ENCODE measurements at places on chromosomes 4 and X.

- DNase-seq, result no peak
Measured at GRCh38 chrX:143664302-143664701, 28.4 kb upstream of the SLITRK4 start.

DNA sequence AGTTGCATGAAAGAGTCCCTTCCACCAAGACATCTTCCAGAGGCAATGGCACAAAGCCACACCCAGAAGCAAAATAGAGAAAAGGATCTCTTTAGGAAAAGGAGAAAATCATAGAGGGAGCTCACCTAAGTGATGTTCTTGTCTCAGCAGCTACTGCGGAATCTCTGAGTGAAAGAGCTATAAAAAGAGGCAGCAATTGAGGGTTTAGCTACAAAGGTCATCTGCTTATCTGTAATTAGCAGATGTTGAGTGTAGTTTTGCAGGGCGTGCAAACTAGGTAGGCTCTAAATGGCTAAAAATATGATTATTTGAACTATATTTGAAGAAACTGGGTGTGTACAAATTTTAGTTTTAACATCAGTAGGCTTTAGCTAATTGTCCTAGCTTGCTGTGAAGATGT is 276.0 kb downstream of the HS3ST1 start:
- DNase-seq, result no peak

DNA sequence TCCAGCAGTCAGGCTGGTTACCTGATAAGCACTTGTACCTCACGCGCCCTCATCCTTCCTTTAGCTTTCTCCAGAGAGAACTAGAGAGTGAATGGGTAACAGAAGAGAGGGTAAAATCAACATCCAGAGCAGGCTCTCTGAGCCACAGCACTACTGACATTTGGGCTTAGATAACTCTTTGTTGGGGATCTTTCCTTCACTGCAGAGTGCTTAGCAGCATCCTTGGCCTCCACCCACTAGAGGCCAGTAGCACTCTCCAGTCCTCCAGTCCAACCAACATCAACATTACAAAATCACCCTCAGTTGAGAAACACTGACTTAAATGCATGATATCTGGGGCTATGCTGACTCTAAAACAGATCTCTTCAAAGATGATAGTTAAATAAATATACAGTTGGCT is 220.7 kb downstream of the TACR3 start:
- DNase-seq, result no peak

- no peak for DNase-seq
Measured at GRCh38 chr4:183808097-183808456, 97.0 kb upstream of the STOX2 start.

GRCh38 chr4:188841523-188841922 is 702.3 kb downstream of the TRIML1 start:
- DNase-seq, result no peak

DNA sequence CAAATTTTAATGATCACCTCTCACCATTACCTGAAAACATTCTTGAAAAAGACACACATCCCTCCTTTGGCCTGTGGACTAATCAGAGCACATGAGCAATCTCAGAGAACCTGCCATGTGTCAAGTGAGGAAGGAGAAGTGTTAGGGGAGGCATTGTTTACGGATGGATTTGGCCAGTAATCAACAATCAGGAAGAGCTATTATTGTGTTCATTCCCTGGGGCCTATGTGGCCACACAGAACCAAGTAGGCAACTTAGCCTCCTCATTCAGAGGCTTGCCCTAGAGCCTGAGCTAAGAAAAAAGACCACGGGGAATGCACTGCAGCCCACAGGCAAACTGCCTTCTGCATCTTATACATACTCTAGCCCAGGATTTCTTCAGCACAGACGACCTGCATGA is 40.6 kb upstream of the DOCK11 start:
- DNase-seq, result no peak

- DNase-seq, result no peak
Measured at GRCh38 chrX:3659761-3660160, 53.7 kb downstream of the PRKX start.

DNA sequence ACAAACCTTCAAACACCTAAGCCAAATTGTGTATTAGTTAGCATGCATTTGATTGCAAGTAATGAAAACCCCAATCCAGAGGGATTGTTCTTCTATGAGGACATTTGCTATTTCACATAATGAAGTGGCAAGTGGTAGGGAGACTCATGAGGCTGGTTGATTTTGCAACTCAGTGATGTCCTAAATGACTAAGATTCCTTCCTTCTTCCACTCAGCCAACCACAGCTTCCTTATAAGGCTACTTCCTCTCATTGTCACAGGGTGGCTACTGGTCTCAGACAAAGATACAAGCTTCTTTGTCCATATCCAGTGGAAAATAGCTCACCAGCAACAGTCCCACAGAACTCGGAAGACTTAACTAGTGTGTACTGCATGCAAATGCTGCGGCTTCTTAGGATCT is 5.3 kb upstream of the OTC start:
- DNase-seq, result no peak

DNA sequence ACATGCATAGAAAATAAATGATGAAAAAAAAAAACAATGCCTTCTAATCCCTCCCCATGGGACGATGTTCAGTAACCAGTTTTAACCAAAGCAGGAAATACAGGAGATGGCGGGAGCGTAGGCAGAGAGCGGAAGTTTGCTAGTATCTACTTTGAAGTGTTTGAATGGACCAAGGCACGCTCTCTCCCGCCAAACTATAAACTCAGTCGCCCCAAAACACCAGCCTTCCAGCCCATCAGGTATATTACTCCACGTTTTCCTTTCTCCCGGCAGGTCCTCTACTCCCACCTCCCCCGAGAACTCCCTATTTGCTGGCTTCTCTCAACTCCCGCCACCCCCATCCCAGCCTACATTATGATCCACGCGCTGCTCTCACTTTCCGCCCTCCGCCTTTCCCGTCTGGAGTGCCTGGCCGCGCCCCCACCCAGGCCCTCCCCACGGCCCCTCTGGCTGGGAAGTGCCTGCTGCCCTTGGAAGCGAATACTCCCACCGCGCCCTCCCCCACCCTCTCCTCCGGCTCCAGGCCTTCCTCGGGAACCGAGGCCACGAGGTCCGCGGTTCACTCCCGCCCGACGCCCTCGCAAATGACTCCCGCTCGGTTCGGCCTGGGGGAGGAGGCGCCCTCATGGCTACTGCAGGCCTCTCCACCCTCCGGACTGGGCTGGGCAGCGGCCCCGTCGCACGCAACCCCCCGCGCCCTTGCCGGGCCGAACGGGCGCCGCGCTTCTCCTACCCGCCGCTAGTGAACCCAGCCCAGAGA is 723 bp downstream of the DHX15 start:
- DNase-seq, result no peak

- DNase-seq, result no peak
Measured at GRCh38 chr4:77710059-77710458, 104.4 kb downstream of the CXCL13 start.

DNA sequence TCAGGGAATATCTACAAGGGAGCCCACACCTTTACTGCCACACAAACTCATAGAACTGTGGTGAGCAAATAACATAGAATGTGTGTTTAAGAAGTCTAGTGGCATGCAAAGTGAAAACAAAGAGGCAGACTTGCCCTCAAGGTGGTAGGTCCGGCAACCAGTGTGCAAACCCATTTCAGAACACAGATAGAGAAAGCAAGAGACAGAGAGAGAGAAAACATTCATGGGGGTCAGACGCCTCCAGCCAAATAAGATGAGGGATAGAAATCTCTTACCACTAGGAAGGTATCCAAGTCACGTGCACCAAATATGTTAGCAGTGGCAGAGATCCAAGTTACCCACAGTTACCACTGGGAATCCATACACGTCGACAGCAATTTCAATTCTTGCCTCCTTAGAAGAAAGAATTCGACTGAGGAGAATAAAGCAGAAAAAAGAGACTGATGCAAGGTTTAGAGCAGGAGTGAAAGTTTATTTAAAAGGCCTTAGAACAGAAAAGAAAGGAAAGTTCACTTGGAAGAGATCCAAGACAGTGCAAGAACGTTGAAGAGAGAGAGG is 252.8 kb downstream of the NAP1L3 start:
- no peak for DNase-seq

DNA sequence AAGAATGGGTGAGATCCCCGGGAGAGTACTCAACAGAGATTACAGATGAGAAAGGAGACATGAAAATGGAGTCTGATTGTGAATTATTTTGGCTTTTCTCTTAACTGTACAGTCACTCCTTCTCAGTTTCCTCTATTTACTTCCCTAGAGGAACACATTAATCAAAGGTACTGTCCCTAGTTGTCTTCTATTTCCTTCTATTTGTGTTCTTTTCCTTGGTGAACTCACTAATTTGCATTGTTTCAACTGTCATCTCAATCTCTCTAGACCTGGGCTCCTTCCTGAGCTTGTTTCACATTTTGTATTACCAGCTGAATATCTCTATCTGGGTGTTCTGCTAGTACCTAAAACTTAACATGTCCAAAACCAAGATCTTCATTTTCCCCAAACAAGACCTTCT is 59.8 kb downstream of the ABCB7 start:
- DNase-seq, result no peak

DNA sequence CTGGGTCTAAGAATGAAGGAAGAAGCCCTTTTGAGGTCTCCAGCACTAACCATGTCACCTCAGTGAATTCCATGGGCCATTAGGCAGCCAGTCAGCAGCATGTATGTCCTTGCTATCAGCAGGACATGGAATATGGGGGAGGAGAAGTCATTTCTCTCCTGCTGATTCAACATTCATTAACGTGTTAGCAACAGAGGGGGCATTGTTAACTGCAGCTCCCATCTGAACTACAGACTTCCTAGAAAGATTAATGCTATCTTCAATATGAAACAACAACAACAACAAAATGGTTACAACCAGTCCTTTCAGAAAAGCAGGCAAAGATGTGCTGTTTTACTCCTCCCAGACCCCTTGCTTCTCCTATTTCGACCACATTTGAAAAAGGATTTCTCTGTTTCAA is 120.4 kb upstream of the SLC34A2 start:
- DNase-seq, result no peak

DNA sequence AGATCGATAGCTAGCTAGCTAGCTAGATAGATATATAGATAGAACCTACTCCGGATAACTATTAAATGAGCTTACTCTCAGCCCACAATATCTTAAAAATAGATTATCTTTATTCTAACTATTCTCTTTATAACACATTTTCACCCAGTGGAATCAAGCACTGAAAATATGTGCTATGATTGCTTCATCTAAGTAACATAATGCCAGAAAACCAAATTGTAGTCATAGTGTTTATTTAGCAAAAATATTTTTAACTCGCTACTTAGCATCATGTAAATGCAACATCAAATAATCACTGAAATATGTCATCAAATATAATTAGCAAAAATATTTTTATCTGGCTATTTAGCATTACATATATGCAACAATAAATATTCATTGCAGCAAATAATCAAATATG is 1.5 kb downstream of the TMEM156 start:
- DNase-seq, result no peak

- no peak for DNase-seq
Measured at GRCh38 chr4:110245577-110245976, 47.2 kb upstream of the ELOVL6 start.

- no peak for DNase-seq
Measured at GRCh38 chr4:89158884-89159503, 47.7 kb downstream of the TIGD2 start.

GRCh38 chr4:55635741-55636655 is at the start of gene NMU:
NMU (minus strand) TSS chr4:55636298; CDS start chr4:55636192, 106 bp downstream.
- DNase-seq, result no peak

DNA sequence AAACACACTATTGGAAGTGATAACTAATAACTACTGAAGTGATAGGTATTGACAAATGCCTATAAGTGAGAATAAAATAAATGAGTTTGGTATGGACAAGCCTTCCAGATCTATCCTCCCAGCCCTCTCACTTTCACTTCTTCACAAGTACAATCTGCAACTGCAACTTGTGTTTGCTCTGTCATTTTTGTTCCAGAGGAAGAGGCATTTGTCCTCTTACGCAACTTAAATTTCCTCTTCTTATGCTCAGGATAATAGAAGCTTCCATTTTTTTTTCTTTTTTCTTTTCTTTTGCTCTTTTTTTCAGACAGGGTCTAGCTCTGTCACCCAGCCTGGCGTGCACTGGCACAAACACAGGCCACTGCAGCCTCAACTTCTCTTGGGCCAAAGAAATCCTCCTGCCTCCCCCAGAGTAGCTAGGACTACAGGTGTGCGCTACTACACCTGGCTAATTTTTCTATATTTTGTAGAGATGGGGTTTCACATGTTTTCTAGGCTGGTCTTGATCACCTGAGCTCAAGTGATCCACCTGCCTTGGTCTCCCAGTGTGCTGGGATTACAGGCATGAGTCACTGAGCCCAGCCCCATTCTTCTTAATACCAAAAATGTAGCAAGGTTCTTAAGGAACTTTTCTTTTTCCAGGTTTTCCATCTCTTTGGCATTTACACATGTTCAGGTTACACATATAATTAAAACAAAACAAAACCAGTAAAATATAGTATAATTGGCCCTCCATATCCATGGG is 73.1 kb downstream of the PDGFC start:
- DNase-seq, result no peak

- no peak for DNase-seq
Measured at GRCh38 chrX:150035531-150035930, 97.2 kb upstream of the EOLA2 start.

GRCh38 chr4:95263960-95264359 is 284.8 kb downstream of the UNC5C start:
- no peak for DNase-seq

- DNase-seq, result no peak
Measured at GRCh38 chrX:110226931-110227330, 91.0 kb downstream of the AMMECR1 start.

- no peak for DNase-seq
Measured at GRCh38 chr4:7417639-7418038, 17.1 kb downstream of the PSAPL1 start.

DNA sequence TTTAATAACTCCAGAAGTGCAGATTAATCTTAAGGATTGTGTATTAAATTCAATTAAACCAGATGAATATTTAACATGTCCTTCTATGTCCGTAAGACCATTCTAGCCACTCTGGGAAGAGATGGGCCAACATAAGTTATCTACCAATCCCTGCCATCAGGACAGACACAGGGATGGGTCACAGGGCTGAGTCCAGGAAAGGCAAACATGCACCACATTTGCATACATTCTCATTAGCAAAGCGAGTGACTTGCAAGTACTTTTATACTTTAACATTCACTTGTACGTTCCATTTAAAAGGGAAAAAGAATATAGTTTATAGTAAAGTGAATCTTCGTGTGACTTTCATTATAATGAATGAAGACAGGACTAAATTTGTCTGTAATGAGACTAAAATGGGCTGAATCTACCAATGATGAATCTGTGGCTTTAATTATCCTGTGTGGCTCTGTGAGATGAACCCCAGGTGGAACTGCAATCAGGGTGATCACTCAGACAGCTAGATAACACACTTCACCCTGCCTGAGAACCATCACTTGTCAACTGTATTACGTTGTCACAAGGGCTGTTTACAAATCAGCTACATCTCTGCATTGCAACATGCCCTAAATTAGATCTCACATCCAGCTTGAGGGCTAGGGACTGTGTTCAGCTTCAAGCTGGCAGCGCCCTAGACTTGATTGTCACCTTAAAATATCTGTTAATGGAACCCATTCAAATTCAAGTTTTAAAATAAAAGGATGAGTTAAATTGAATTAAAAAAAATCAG is 77.2 kb downstream of the SH3KBP1 start:
- DNase-seq, result no peak

GRCh38 chr4:185512516-185512915 is 22.8 kb downstream of the PDLIM3 start:
- no peak for DNase-seq
